BE2C (cell line): ENCODE measurements at places on chromosomes 2 and 18.

GRCh38 chr2:162300266-162300665 is 18.2 kb downstream of the IFIH1 start:
- no peak for DNase-seq

- no peak for DNase-seq
Observed at GRCh38 chr2:85778646-85779379, 25.0 kb downstream of the ATOH8 start.

DNA sequence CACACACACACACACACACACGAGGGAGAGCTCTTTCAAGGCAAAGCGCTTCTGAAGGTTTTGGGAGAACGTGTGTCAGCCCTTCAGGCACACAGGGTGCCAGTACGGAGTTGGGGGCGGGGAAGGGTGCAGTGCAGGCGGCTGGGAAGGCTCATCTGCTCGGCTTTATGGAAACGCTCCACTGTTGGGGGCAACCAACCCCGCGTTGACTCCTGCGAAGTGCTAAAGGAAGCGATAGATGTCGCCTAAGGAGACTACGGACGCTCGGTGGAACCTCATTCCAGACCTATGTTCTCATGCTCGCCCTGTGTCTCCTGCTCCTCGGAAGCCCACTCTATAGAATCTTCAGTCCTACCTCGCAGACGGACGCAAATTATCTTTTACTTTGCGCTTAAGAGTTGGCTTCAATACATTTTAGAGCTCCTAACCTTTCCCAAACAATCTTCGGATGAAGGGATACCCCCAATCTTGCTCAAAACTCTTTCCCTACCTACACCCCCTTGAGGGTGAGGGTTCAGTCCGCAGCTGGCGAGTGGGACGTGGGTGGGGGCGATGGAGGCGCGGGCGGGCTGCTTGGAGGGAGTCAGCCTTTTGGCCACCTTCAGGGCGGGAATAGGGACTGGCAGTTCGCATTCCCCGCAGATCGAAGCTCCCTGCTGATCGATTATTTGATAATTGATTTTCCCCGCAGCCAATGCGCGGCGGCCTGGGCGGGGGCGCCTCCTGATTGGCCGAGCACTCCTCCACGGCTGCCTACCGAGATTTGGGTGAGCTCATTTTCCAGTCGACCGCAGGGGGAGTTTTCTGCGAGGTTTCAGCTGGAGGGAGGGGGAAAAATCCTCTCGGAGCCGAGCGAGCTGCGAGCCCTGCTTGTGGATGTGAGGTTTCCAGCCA is 1.9 kb upstream of the MEIS1 start:
- peak; percentile 86 for DNase-seq

GRCh38 chr2:142165790-142166189 is 35.0 kb upstream of the LRP1B start:
- peak; percentile 66 for DNase-seq

DNA sequence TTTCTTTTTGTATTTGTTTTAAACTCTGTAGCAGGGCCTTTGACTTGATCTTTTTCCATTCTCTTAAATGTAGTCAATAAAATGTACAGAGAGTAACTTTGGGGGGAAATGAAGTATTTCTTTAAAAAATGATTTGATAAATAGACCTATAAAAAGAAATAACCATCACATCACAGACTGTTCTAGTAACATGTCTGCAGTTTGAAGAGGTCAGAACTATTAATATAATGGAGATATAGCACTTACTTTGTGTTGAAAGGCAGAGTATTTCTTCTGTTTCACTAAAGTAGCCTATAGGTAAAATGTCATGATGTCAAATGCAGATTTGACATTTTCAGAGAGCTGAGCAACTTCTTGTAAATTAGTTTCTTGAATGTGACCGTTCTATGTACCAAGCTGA is 55.7 kb upstream of the FAM237A start:
- no peak for DNase-seq

- no peak for DNase-seq
Observed at GRCh38 chr2:168611896-168612650, 156.0 kb downstream of the CERS6 start.

DNA sequence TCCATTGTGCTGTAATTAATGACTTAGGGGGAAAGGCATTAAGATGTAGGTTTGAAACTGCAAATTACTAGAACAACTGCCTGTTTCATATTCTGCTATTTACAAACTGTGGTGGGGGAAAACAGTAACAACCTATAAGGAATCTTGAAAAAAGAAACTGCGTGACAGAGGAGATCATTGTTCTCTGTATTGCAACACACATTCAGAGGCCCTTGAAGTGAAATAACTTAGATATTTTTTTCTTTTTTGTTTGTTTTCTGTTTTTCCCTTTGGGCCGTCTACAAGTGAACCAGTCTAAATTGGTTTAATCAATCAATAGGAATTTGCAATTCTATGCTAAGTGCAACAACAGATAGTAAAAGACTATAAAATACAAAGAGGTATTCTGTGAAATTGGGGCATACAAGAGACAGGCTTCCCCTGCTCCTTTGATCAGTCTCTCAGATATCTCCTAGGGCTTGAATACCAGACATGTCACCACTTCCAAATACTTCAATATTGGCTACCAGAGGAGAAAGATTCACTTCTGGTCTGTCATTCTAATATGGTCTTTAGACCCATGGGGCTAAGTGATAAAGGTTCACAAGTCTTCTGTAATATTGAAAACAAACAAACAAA is 2055.1 kb upstream of the CELF4 start:
- no peak for DNase-seq

- DNase-seq, result no peak
Observed at GRCh38 chr18:8020132-8020846, 453.2 kb downstream of the PTPRM start.

GRCh38 chr2:134500211-134500935 is 218.4 kb downstream of the TMEM163 start:
- no peak for DNase-seq

- DNase-seq, result no peak
Observed at GRCh38 chr2:10890706-10891270, 20.9 kb upstream of the KCNF1 start.

DNA sequence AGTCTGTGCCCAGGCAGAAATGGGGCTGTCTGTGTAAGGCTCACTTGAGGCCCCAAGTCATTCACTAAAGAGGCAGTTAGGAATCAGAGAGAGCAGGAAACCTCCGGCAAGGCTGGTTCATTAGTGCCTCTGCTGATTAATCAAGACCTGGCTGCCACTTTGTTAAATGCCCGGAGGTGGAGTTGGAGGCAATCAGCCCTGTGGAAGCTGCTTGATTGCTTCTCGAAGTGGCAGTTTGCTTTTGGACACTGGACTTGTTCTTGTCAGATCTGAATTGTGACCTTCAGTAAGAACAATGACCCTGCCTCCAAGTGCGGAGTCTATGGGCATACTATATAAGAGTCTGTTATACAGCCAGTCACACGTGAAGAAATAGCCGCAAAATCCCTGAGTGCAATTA is 183.9 kb upstream of the LINC00305 start:
- DNase-seq, result no peak

- DNase-seq, result no peak
Observed at GRCh38 chr18:37006742-37007141, 177.8 kb downstream of the KIAA1328 start.

DNA sequence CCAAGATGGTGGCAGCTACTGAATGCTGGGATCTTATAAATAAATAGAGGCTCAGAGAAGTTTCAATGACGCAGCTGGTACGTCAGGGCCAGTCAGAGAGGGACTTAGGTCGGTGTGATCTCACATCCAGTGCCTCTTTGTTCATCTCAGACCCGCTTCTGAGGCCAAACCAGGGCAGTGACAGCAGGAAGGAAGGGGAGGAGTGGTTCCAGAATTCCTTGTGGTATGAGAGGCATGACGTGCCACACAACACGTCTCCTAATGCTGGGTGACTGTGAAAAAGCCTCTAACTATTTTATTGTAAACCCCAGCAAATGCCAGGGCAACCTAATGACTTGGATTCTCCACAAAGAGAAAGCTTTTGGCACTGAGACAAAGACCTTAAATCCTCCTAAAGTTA is 423.3 kb downstream of the LPIN1 start:
- DNase-seq, result no peak

GRCh38 chr2:101689114-101689825 is 8.2 kb upstream of the MAP4K4 start:
- DNase-seq, result no peak

- DNase-seq, result no peak
Observed at GRCh38 chr2:236985761-236986339, 99.8 kb upstream of the COPS8 start.

- no peak for DNase-seq
Observed at GRCh38 chr2:120887320-120887697, 151.6 kb downstream of the GLI2 start.

GRCh38 chr2:240810621-240811020 is 9.4 kb downstream of the KIF1A start:
- no peak for DNase-seq

DNA sequence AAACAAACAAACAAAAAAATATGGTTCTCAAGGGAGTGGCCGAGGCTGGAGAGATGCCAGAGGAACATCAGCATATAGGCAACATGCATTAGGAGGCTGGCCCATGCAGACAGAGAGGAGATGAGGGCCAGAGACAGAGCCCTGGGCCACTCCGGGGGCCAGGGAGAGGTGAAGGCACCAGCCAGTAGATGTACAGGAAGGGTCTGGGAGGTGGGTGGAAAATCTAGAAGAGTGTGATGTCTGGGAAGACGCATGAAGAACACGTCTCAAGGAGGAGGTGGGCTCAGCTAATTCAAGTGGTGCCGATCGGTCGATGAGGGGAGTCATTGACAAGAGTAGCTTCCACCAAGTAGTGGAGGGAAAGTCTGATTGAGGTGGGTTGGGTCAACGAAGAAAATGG is 79.9 kb downstream of the ZCCHC2 start:
- no peak for DNase-seq

DNA sequence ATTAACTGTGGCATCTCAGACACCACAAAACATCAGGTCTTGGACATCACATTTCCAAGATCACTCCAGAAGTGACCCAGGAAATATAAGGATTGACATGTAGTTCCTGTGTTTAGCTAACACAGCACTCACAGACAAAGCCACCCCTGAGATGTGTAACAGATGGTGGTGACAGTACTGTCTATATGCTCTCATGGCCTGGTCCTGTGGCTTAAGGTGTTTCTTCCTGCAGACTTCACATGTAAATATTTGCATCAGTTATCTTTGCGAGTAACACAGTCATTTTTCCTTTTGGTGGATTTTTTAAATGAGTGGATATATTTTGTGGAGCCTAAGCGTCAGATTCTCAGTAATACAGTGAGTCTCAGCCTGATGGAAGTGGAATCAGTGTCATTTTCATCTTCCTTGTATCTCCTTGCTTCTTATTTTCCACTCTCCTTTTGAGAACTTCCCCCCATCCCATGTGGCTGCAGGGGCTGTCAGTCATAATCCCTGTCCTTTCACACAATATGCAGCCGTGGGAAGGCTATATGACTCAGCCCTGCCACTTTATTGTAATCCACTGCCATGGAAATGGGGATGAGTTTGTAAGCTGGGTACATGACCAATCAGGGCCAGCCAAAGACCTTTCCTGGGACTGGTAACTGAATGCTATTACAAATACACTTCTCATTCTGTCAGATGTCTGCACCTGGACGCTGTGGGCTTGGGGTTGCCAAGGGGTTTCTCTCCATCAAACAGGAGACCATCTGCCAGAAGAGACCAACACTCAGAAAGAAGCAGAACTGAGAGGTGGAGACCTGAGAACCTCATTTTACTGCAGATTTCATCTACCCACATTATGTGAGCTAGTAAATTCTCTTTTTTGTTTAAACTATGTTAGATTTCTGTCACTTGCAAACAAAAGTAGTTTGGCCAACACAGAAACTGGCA is 74.3 kb downstream of the ICOS start:
- no peak for DNase-seq

DNA sequence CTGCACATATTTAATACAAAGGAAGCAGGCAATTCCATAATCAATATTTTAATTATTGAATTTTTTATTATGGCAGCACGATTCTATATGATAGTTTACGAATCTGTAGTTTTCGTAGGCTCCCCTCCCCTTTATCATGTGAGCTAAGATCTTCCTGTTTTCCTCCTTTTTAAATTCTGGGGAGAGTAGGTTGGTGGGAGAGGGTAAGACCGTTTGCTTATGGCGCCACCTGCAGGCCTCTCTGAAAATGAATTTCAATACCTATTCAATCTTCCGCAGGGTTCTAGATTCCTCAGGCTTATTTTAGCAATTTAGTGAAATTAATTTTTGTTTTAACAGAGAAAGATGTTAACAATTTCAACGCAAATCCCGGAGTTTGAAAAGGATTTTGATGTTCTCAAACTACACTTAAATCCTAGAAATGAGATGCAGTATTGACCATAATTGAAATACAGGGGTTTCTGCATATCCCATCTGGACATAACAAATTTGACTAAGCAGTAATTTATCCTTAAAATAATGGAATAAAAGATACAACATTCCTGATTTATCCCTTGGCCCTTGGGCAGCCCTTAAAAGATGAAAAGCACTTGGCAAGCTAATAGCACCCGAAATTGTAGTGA is 12.8 kb upstream of the GBX2 start:
- DNase-seq, result peak; percentile 74

DNA sequence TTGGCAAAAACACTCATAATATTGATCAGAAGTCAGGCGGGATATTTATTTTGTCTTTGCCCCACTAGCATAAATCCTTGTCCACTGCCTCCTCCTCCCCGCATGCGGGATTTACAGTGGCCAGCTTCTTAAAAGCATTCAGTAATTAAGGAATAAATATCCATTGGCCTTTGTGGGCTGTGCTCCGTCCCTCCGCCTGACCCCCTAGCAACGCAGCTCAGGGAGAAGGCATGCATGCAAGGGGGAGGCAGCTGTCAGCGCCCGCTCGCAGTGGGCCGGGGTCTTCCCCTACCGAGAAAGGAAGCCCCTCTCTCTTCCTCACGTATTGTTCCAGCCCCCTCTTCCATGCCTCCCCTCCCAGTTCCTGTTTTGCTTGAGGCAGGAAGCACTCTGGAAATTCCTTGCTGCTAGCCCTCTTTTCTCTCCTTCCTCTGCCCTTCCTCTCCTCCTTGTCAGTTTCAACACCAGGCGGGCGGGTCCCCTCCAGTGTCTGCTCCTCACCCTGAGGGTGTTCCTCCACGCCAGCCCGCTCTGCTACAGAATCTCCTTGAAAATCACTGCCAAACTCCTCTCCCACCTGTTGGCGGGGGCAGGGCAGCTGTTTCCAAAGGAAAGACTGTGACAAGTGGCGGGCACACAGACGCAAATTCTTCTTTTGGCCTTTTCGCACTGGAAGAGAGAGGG is 60.1 kb downstream of the GBX2 start:
- DNase-seq, result no peak
